ENCODE measurements at places on chromosomes 6 and 20. TPM values are rescaled to one million over a fixed set of nuclear protein-coding genes. Genes with fewer than 3 reads are reported as not detected.

DNA sequence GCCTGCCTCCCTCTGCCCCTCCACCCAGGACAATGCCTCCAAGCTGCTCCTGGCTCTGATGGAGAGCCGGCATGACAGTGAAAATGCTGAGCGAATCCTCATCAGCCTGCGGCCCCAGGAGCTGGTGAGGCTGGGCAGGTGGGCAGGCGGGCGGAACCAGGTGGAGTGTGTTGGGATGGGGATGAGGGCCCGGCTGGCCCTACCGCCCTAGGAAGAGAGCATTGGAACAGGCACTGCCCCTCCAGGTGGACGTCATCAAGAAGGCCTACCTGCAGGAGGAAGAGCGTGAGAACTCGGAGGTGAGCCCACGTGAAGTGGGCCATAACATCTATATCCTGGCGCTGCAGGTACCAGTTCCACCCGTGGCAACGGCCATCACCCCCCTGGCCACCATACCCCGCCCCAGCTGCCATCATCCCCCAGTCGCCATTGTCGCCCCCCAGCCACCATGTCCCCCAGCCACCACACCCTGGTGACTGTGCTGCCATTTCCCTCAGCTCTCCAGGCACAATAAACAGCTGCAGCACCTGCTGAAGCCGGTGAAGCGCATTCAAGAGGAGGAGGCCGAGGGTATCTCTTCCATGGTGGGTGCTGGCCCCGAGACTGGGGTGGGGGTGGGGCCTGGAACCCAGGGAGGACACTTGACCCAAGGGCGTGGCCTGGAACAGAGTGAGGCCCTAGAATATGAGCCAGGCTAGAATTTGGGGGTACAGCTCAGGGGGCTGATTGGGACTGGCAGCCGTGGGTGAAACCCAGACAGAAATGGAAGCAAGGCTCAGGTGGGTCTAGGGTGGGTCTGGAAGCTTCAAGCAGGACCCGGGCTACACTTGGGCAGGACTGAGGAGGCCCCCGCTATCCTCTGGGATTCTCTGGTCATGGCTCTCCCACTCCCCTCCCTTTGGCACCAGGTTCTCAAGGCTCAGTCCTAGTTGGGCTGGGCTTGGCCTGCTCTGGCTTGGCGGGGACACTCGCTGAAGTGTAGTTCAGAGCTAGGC lies 24.2 kb downstream of the UQCC2 start:
- DNase-seq, result no peak

DNA sequence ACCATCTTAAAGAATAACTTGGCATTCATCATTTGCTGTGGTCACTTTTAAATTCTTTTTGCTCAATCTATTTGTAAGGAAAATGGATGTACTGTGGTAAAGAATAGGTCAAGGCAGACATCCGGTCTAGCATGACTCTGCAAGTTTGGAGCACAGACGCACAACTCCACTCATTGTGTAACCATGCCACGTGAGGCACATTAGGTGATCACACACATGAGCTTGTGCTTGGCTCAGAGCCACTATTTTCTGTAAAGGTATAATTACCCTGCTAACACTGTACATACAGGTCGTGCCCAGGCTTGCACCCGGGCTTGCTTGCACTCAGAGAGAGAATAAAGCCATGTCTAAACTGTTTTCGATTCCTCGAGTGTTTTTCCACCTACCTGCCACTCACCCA lies 1289.1 kb upstream of the ADGRB3 start:
- DNase-seq, result no peak

GRCh38 chr6:17066610-17067009 lies 35.2 kb upstream of the STMND1 start:
- DNase-seq, result no peak

- DNase-seq, result no peak
Observed at GRCh38 chr6:95084867-95085266, 492.5 kb upstream of the MANEA start.

- DNase-seq, result no peak
Observed at GRCh38 chr20:48614593-48615274, 213.1 kb downstream of the PREX1 start.

GRCh38 chr6:137165375-137166246 lies 7.8 kb downstream of the IL22RA2 start:
- DNase-seq, result no peak

DNA sequence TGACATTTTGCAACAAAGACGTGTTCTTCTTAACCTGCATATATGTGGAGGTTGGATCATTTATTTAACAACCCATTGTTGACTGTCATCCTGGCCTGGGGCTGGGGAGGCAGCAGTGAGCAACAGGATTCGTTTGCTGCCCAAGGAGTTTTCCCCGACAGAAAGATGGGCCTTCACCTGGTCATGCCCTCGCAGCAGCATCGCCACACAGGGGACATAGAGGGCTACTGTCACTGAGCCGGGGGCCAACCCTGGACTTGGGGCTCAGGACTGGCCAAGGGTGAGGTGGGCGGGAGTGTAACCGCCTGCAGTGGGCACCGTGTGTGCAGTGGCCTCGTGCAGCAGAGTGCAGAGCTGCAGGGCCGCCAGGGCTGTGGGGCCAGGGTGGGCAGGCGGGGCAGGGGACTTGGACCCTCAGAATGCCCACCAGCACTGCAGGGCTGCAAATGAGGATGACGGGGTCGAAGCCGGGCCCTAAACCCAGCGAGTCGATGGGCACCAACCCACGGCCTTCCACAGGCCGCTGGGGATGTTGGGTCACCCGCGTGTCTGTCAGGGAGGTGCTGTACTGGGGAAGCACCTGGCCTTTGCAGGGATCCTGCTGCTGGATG lies 11.8 kb downstream of the DUSP22 start:
- no peak for DNase-seq

GRCh38 chr6:90905351-90905750 lies 318.5 kb upstream of the MAP3K7 start:
- DNase-seq, result no peak

DNA sequence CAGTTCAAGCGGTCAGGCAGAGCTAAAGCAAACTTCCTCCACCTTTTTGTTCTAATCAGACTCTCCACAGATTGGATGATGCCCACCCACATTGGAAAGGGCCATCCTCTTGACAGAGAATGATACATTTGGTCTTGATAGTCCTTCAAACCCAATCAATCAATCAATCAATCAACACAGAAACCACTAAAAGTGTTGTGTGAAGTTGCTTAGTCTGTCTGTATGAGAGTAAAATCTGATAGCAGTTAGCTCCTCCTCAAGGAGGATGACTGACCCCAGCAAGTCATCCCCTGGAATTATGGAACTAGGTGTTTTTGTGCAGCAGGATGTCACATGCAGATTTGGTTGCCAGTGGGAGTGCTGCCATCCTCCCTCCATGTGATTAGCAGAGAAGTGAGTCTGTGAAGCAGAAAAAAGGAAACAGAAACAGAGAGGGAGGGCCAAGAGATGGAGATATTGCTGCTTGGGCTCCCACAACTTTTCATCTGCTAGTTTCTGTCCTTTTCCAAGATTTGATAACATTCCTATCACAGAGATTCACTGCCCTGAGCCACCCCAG lies 32.0 kb upstream of the SSTR4 start:
- no peak for DNase-seq

DNA sequence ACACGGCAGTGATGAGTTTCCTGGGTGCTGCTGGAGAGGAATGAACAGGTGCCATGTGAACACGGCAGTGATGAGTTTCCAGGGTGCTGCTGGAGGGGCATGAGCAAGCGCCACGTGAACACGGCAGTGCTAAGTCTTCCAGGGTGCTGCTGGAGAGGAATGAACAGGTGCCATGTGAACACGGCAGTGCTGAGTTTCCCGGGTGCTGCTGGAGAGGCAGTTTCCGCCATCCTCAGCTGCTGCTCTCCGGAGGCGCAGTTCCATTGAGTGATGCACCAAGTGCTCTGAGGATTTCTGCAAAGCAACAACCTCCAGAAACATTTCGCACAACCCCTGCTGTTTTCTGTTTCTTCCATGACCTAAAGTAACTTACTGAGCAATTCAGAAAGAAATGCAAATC lies 155.4 kb downstream of the SMOC2 start:
- DNase-seq, result no peak

GRCh38 chr20:45467861-45468260 lies 1.7 kb upstream of the WFDC2 start:
- no peak for DNase-seq

DNA sequence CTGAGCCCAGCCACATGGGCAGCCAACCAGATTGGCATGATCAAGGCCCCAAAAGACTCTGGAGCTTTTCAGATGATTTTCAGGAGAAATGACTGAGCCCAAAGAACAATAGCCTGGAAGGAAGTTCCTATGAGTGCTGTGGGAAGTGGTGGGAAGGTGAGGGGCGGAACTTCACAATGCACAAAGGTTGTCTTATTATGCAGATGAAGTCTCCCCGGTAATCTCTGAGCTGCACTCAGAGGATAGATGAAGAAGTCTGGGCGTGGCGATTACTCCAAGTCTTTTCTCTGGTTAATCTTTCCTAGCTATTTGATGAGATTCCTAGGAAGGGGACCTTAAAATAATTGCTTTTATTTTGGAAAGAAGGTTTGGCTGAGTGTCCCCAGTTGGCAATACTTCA lies 36.9 kb downstream of the LBP start:
- no peak for DNase-seq

Gene RPP40
- total RNA-seq, result 7.7 TPM

Gene NKX2-2
- total RNA-seq, result not detected

Gene CDKAL1
- total RNA-seq, result 14.7 TPM

Gene SIM1
- total RNA-seq, result not detected

Gene VNN1
- total RNA-seq, result 3.5 TPM
